Fibroblast of the aortic adventitia (primary cell): ENCODE measurements at places on chromosomes 11 and 22.

DNA sequence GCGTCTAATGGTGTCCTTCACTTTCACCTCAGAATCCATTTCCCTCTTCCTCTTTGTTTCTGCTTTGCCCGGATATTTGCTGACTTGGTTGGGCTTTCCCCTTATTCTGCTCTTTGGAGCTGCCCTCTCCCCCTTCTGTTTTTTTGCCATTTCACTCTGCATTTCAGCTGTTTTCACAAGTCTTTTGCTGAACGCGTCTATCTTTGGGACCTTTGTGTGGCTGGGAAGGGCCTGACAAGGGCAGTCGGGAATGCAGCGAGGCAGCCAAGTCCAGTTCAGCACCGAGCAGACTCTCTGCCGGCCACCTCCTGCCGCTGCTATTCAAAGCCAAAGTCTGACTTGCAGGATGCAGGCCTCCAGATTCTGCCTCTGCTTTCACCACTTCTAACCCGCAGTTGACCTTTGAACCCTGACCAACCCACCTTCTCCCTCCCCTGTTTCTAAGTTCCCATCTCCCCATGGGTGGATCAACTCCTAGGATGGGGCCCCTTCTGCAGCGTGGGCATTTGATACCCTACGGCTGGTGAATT, 38.2 kb downstream of the FEZ1 start:
- DNase-seq, result peak; percentile 91

DNA sequence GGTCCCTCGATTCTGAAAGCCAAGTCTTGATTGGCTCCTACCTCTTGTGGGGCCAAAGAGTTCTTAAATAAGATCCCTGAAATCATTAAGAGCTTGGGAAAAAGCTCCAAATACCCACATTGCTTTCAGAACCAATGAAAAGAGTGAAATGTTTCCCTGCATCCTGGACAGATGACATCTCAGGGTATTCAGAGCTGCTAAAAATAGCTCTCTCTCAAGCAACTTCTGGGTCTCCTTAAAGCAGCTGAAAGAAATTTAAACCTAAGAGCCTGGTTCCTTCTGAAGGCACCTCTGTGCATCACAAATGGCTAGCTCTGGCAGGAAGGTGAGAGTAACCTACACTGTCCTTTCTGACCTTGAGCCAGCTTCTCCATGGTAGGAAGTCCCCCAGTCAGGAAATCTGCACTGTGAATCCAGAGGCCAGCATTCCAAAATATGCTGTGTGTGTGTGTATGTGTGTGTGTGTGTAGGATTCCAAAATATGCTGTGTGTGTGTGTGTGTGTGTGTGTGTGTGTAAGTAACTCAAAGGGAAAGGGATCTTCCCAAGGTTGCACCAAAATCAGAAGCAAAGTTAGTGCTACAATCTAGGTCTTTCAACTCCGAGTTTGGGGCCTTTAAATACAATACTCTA, 50.1 kb downstream of the RELT start:
- DNase-seq, result peak; percentile 68

DNA sequence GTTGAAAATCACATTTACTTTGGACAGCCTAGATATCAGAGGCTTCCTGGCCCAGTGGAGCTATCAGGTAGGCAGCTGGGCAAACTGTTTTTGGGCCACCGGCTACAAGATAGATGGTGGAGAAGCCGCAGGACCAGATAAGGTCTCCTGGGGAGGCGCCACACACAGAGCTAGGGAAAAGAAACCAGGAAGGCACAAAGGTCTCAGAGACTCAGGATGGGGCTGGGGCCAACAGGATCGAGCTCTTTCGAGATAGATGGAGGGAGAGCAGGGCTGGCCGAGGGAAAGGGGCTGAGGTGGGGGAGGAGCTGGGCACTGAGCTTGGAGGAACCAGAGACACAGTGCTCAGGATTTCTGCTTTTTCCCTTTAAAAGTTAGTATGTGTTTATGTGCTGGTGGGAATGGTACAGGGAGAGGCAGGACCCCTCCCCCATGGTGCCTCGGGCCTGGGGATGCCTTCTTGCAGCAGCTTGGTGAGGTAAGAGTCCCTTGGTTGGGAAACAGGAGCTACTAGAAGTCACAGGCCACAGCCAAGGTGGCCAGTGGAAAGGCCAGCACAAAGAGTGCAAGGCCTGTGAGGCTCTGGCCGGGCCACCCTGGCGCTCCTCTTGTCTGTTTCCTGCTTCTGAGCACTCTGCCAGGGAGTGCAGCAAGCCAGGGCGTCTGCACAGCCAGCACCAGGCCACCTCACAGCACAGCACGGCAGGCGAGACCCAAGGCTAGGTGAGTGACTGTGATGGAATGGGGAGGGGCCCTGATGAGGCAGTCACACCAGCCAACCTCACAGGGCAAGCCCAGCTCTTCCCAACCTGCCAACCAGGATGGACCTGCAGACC, 11.5 kb upstream of the NAP1L4 start:
- no peak for DNase-seq

DNA sequence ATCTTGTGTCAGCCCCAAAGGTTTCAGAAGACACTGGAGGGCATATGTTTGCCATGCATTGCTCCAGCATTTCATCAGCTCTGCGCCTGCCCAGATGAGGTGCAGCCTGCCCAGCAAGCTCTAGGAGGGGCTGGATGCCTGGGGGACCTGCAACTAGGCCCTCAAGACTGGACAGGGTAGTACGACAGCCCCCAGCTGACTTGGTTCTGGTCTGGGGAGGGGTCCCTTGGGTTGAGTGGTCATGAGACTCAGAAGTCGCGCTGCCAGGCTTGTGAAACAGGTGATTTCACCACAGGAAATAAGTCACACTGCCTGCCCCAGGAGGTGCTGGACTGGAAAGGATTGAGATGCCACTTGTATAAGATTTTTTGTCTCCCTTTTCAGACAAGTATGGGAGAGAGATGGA, 23.4 kb downstream of the TPBGL start:
- DNase-seq, result peak; percentile 21

GRCh38 chr11:70547821-70548670, 149.7 kb downstream of the CTTN start:
- no peak for DNase-seq

- no peak for DNase-seq
These were observed 51.6 kb upstream of the ADSL start for GRCh38 chr22:40294696-40295095.
